Activated CD4-positive, CD25-positive, alpha-beta regulatory T cell (primary cell): ENCODE measurements at places on chromosomes 1 and 21.

GRCh38 chr1:93441589-93441988 is 6.3 kb upstream of the FNBP1L start:
- no peak for DNase-seq

- no peak for DNase-seq
These were observed 109.5 kb upstream of the SIM2 start for GRCh38 chr21:36589352-36589971.

DNA sequence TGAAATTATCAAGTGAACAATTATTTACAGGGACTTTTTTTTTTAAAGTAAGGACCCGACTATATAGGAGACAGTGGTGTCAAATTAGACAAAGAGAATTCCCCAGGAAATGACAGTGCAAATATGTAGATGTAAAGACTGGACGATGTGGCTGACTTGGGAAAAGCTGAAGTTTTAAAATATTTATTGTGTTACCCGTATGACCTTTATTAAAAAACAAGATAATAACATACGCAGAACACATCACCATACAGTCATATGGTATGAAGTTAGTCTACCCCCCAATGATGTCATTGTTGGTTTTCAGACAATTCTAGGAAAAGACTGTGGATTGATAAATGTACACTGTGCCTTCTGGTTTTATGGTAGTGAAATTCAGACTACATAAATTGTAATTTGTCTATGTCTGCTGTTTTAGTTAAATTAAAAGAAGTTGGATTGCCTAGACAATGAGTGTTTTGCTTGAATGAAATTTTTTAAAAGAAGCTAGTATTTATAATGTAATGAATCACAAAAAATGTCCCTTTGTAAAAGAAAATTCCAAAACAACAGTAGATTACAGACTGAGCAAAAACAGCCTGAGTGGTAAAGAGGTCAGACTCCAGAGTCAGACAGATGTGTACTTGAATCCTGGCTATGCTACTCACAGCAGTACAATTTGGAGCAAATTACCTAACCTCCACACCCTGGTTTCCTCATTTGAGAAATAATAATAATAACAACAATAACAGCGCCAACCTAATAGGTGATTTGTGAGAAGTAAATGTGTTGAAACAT is 15.5 kb upstream of the PDC start:
- no peak for DNase-seq

DNA sequence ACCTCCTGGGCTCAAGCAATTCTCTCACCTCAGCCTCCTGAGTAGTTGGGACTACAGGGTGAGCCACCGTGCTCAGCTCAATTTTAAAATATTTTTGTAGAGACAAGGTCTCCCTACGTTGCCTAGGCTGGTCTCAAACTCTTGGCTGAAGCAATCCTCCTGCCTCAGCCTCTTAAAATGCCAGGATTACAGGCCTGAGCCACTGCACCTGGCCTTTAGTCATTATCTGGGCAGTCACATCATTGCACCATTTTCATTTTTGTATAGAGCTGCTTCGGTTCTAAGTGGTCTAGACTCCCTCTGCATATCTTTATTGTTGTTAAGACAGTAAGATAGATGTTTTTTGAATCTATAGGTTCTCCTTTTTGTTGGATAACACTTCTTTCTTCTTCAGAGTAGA is 39.9 kb downstream of the ATF3 start:
- DNase-seq, result no peak

- no peak for DNase-seq
These were observed 357.8 kb downstream of the SIPA1L2 start for GRCh38 chr1:232271991-232272589.

- DNase-seq, result no peak
These were observed 7.6 kb upstream of the HSPG2 start for GRCh38 chr1:21944733-21945073.

DNA sequence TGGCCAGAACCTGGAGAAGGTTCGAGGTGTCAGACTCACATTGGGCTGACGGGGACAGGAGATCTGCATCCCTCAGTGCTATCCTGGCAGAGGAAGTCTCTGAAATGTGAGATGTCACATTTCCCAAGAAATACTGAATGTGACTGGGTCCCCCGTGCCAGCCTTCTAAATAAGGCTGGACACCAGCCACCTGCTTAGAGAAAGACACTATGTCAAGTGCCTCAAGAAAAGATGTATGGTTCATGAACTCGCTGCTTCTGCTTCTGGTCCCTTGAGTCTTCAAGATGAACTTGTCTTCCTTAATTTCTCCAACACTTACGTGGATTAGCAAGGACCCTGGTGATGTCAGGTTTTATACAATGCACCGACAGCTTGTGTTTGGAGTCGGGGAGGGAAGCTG is 42.1 kb upstream of the FHAD1 start:
- DNase-seq, result no peak

GRCh38 chr1:30982937-30983336 is 74.4 kb upstream of the SDC3 start:
- DNase-seq, result no peak

GRCh38 chr1:203283597-203283996 is 21.7 kb upstream of the BTG2 start:
- DNase-seq, result no peak

DNA sequence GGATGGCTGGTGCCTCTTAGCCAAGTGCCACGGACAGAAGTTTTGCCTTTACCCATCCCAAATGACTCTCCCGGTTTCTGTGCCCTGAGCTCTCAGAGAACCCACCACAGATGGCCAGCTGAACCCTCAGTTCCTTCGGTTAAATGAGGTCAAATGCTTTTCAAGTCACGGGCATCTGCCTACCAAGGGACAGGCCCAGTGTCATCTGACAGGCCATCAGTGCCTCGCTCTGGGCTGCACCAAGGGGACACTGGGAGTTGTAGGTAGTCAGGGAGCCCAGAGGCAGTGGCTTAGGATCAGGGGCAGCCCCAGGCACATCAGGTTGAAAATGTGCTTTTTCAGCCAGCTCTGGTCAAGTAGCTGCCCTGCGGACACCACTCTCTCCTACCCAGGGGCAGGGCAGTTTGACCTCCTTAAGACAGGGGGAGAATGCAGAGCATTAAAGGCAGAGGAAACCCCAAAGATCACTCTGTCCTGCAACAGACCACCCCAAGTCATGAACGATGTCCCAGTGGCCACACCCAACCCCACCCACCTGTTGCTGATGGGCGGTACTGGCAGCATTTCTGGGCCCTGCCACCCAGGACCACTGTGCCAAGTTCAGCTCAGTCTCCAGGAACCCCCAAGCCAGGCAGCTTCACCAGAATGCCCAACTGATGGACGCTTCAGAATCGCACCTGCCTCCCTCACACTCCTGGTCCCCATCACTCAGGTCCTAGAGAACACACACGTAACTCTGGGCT is 60.7 kb downstream of the CASZ1 start:
- DNase-seq, result no peak

DNA sequence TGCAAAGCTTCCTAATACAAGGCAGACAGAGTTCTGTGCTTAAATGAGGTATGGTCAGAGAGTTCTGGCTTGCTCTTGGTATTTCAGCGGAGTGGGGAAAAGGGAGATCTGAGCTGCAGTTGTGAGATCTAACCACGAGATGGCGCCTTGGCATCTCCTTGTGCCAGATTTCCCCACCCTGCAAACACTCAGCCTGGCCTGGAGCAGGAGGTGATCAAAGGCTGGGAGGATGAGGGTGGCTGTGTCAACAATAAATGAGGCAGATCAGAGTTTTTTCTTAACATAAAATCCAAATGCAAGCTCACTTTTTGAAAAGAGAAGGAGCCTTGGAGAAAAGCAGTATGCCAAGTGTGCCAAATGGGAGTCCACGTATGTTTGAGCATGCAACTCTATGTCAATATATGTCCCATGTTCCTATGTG is 4.1 kb upstream of the TFAP2E start:
- DNase-seq, result no peak

- no peak for DNase-seq
These were observed 62.7 kb downstream of the CD34 start for GRCh38 chr1:207848234-207848633.

DNA sequence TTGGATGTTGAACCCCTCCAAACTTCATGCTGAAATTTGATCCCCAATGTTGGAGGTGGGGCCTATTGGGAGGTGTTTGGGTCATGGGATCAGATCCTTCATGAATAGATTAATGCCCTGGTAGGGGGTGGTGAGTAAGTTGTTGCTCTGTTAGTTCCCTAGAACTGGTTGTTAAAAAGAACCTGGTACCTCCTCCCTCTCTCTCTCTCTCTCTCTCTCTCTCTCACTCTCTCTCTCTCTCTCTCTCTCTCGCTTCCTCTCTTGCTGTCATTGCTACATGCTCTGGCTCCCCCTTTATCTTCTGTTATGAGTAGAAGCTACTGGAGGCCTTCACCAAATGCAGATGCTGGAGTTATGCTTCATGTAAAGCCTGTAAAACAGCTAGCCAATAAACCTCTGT is 498.2 kb upstream of the NR5A2 start:
- no peak for DNase-seq

DNA sequence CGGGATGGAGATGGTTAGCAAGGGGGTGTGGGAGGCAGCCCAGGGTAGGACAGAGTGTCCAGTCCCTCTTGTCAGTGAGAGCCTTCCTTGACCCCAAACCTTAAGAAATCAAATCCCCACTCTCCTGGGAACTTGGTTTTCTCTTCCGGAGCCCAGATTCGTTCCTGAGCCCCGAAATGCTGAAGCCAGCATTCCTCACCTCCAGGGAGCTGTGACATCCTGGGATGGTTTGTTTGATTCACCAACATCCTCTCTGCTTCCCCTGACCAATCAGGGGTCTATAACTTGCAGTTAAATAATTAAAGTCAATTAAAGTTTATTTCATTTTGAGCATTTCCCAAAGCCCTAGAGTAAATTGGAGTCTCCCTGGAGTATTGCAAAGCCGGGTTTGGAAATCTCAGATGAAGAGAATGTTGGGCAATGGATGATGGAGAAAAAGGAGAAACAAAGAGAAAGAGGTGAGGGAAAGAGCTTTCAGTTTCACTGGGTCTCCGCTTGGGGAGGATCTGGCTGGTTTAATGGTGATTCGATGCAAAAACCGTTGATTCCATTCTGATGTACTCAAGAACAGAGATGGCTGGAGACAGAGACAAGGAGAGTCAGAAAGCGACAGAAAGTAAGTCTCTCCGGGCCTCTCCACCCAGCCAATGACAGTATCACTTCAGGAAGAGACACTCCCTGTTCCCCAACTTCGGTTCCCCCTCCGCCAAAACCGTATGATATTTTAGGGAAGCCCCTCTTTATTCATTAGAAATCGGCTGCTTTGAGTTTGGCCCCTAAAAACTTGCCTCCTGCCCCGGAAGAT is 12.8 kb upstream of the ALX3 start:
- no peak for DNase-seq

- DNase-seq, result no peak
These were observed 22.8 kb downstream of the ALG14 start for GRCh38 chr1:95049935-95050334.

DNA sequence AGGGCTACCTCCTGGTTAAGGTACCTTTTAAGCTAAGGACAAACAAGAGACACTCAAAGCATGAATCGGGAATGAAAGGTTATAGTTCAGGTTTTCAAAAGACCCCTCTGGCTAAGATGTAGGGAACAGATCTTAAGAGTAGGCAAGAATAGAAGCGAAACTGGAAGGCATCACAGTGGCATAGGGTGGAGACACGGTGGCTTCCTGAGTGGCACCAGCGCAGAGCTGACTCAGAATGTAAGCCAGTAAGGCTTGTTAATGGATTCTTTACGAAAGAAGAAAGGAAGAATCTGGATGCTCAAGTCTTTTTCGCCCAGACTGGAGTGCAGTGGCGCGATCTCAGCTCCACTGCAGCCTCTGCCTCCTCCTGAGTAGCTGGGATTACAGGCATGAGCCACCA is 21.2 kb downstream of the PADI6 start:
- DNase-seq, result no peak

DNA sequence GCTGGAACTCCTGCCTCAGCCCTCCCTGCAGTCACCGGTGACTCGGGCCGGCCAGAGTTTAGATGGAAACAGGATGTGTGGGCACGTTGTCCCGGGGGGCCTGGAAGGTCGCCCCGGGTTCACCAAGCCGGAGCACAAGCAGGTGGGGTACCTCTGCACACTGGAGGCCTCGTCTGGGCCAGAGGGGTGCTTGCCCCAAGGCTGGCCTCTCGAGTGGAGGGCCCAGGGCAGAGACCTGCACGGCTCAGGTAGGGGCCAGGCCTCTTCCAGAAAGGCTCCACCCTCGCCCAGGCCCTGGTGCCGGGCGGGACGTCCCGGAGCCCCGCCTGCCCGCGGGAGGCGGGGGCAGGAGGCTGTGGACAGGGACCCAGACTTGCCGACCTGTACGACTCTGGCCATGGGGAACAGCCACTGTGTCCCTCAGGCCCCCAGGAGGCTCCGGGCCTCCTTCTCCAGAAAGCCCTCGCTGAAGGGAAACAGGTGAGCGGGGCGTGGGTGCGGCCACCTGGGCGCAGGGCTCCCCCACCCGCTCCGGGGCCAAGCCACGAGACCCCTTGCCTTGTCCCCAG is at the start of gene PLEKHN1:
Gene PLEKHN1 (plus strand): TSS at position 348 of the 569 bp plus-strand sequence. CDS start 50 bp downstream, at position 398.
- no peak for DNase-seq

- DNase-seq, result no peak
These were observed 30.0 kb upstream of the RCSD1 start for GRCh38 chr1:167599957-167600581.

GRCh38 chr21:44657635-44658540 is at the start of gene KRTAP12-3:
Gene KRTAP12-3 (plus strand): TSS chr21:44657932. CDS start chr21:44657980, 48 bp downstream.
- no peak for DNase-seq

DNA sequence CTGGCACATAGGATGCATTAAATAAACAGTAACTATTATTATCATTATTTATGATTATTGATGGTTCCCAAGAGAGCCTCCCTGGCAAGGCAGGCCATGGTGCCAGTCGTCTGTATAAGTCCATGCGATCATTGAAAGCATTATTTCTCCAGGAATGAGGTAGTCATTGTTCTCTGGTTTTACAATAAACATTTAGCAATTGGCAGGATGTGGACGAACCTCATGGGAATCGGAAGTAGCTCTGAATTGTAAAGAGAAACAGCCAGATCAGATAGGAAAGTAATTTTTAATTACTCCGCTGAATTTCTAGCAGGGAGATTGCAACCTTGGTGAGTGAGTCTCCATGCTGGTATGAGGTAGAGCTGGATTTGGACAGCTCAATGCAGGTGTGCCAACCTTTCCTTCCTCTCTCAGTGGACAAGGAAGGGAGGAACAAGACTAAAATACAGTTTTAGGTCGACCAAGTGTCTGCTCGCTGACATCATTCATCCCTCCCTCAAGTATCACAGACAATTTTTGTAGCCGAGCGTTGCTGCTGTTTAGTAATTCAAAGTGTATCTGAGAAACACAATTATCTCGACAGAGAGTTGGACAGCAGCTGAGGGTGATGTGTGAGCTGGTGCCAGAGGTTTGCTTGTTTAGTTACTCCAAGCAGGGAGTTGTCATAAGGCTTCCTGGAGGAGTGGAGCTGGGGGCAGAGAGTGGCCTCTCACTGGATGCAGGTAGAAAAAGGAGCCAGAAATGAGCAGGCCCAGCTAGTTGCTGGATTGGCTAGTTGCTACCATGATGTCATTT is 250.8 kb downstream of the KCNJ6 start:
- DNase-seq, result no peak

DNA sequence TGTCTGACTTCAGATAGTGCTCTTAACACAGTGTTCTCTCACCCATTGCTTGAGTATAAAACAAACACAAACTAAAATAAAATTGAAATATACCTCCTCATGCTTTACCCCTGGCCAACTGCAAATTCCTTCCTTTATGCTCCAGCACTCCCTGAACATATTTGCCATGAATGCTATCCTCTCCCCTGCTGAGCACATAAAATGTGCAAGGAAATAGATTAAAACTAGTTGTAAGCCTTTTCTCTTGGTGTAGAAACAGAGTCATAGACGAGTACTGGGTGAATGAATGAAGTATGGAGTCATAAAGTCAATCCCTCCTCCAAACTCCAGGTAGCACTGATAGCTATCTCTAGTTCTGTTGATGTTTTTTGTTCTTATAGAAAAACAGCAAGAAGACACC is 2.6 kb downstream of the GPR161 start:
- DNase-seq, result no peak

- no peak for DNase-seq
These were observed 71.2 kb downstream of the DAP3 start for GRCh38 chr1:155759966-155760630.

- DNase-seq, result no peak
These were observed 557 bp downstream of the EMC1 start for GRCh38 chr1:19250629-19251304.
